ENCODE measurements at places on chromosomes 2 and 18. TPM values are rescaled to one million over a fixed set of nuclear protein-coding genes. Genes with fewer than 3 reads are reported as not detected.

Gene GAREM2
- total RNA-seq, result 0.92 TPM

Gene TCF4
- total RNA-seq, result 115 TPM

Gene SOWAHC
- total RNA-seq, result 22.9 TPM

Gene GULP1
- 24.2 TPM for total RNA-seq

Gene RAB27B
- 23.4 TPM for total RNA-seq

Gene SERPINB11
- 0.46 TPM for total RNA-seq

Gene KCNJ3
- not detected for total RNA-seq

Gene SLC9A4
- total RNA-seq, result not detected

Gene C18orf54
- 0.91 TPM for total RNA-seq

Gene SPRED2
- total RNA-seq, result 15.7 TPM

Gene MDH1B
- total RNA-seq, result 12.7 TPM

Gene TMEM200C
- 0.20 TPM for total RNA-seq

Gene SERPINB3
- total RNA-seq, result 0.30 TPM

Gene FIGN
- 4.2 TPM for total RNA-seq

Gene PRKAG3
- not detected for total RNA-seq

Gene CD226
- 16.1 TPM for total RNA-seq

Gene FEV
- not detected for total RNA-seq

Gene CHRNG
- not detected for total RNA-seq

Gene ABCG8
- 0.10 TPM for total RNA-seq

Gene LGALSL
- total RNA-seq, result 12.1 TPM

Gene STEAP3
- total RNA-seq, result 26.6 TPM

Gene GPR39
- 17.8 TPM for total RNA-seq

Gene DRC1
- total RNA-seq, result 4.4 TPM

Gene LCT
- total RNA-seq, result not detected

Gene ADAM23
- 3.5 TPM for total RNA-seq

Gene CHN1
- total RNA-seq, result 12.6 TPM

Gene CD207
- 2.2 TPM for total RNA-seq

Gene DLX2
- total RNA-seq, result not detected

Gene CHCHD5
- total RNA-seq, result 13.8 TPM

Gene HOXD9
- total RNA-seq, result not detected

Gene BOLL
- total RNA-seq, result not detected

Gene CROCC2
- 4.5 TPM for total RNA-seq

Gene TBR1
- total RNA-seq, result not detected

Gene CCBE1
- total RNA-seq, result 8.7 TPM

Gene HNMT
- total RNA-seq, result 67.5 TPM
